Activated CD4-positive, alpha-beta T cell treated with anti-CD3 and anti-CD28 coated beads, Interleukin-2, amount 50 U/mL, for 24 hours (primary cell): ENCODE measurements at places on chromosomes 13 and 19.

- no peak for DNase-seq
These were observed 153.5 kb downstream of the DLEU7 start for GRCh38 chr13:50690006-50690405.

GRCh38 chr13:113630296-113630695 is 27.7 kb downstream of the ATP4B start:
- DNase-seq, result no peak

- no peak for DNase-seq
These were observed 52.5 kb upstream of the DOCK9 start for GRCh38 chr13:99030326-99030725.

DNA sequence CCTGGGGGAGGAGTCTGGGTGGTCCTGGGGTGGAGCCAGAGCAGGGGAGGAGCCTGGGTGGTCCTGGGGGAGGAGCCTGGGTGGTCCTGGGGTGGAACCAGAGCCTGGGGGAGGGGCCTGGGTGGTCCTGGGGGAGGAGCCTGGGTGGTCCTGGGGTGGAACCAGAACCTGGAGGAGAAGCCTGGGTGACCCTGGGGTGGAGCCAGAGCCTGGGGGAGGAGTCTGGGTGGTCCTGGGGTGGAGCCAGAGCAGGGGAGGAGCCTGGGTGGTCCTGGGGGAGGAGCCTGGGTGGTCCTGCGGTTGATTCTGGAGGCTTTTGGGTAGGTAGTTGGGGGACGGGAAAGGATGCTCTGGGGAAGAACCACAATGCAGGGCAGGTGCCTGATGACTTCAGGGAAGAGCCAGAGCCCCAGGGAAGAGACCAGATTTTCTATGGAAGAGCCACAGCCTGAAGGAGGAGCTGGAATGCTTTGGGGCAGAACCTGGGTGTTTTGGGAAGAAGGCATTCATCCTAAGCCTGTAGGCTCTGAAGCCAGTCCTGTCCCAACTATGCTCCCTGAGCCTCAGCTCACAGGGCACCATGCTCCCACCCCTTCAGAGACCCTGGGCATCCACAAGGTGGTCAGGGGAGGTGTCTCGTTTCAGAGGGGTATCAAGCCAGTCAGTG is 15.0 kb downstream of the MRPS12 start:
- DNase-seq, result no peak

DNA sequence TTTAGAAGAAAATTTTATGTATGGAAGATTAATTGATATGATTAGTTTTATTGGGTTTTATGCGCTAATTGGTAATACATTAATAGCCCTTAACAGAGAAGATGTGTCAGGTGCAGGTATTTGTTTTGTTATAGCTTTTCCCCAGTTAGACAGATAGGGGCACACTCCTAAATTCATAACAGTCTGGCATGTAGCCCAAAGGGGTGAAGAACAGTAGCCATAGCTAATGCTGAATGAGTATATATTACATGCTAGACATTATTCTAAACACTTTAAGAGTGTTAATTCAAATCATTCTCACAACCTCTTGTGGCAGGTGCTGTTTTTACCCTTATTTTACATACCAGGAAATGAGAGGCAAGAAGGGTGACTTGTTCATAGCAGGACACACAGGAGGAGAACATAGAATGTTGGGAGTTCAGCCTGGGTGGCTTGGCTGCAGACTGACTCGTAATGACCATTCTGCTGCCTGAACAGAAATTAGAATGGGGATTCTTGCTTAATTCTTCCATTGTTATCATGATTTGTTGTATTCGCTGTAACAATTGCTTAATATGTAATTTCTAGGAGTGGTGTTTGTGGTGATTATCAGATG is 20.1 kb downstream of the PCCA start:
- no peak for DNase-seq

- DNase-seq, result no peak
These were observed 9.0 kb upstream of the TOMM40 start for GRCh38 chr19:44882063-44882462.

DNA sequence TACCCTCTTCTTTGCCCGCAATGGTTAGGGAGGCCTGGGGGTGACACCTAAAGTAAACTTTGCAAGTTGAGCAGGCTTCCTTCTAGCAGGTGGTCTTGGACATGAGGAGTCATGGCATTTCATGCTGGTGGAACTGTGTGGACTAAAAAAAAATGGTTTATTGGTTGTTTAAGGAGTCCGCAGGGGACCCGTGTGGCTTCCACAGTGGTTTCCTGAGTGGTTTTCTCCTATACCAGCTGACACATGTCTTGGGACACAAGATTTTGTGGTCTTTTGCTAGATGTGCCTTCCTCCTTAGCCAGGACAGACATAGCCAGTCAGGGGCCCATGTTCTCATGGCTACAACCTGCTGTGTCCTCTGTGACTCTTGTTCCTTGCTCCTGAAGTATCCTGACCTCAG is 1.5 kb downstream of the ZNF543 start:
- DNase-seq, result no peak

DNA sequence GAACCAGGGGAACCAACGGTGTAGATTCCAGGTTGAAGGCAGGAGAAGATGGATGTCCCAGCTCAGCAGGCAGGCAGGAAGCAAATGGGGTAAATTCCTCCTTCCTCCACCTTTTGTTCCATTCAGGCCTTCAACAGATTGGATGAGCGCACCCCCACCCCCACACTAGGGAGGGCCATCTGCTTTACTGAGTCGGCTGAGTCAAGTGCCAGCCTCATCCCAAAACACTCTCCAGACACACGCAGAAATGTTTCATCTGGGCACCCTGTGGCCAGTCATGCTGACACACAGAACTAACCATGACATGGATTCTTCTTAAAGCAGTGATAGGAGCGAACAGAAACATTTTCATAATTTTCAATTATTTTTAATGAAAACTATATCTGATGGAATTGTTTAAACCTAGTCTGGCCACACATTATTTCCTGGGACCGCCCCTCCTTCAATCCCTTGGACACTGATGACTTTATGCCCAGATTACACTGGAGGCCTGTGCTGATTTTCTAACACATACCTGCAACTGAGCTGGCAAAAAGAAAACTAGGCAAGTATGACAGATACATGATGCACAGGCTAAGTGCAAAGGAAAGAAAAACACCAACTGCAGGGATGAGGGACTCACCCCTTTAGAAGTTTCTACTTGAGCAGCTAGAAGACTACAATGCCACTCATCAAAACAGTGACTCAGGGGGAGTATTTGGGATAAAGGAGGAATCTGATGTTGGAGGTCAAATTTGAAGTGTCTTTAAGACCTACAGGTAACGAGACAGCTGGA is 154.2 kb downstream of the TNFRSF19 start:
- DNase-seq, result no peak

GRCh38 chr13:77583581-77583980 is 48.1 kb downstream of the SCEL start:
- no peak for DNase-seq

GRCh38 chr13:105037110-105037509 is 1498.4 kb downstream of the EFNB2 start:
- DNase-seq, result no peak

- DNase-seq, result no peak
These were observed 6.5 kb upstream of the KCTD4 start for GRCh38 chr13:45207319-45207718.

- no peak for DNase-seq
These were observed 61.3 kb downstream of the COL4A2 start for GRCh38 chr13:110368408-110368807.

DNA sequence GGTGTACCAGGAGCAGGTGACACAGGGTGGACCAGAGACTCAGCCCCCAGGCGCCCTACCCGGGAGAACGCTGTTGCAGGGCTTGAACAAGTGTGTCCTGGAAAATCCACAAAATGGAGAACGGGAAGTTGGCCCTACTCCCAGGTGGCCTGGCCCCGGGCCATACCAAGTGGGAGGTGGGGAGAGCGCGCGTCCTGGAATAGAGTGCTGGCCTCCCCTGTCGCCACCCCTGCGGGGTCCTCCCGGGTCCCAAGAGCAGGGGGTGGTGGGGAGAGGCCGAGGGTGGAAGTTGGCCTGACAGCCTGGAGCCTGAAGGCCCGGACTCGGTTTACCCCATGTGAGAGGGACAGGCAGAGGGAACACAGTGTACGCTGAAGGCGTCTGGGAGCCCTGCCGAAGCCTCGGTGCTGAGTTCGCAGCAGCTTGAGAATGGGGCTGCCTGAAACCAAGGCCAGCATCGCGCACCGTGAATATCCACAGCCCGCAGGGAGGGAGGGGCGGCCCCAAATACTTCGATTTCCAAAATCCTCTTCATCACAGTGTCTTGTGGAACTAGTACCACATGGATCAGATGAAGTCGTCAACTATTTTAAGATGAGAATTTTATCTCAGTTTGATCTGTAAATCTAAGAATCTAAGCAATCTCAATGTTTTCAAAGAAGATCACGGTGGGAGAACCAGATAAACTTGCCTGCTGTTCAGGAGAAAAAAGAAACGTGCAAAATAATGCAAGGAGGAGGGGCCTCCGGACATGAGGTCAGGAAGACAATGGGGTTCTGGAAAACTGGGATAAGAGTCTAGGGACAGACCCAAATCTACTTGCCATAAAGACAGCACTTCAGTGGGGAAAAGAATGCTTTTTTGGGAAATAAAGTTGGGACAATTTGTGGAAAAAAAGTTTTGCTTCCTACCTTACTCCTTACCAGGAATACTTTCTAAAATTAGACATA is 10.4 kb upstream of the KLF16 start:
- no peak for DNase-seq

GRCh38 chr19:12664406-12665280 is 1.9 kb downstream of the MAN2B1 start:
- DNase-seq, result no peak

DNA sequence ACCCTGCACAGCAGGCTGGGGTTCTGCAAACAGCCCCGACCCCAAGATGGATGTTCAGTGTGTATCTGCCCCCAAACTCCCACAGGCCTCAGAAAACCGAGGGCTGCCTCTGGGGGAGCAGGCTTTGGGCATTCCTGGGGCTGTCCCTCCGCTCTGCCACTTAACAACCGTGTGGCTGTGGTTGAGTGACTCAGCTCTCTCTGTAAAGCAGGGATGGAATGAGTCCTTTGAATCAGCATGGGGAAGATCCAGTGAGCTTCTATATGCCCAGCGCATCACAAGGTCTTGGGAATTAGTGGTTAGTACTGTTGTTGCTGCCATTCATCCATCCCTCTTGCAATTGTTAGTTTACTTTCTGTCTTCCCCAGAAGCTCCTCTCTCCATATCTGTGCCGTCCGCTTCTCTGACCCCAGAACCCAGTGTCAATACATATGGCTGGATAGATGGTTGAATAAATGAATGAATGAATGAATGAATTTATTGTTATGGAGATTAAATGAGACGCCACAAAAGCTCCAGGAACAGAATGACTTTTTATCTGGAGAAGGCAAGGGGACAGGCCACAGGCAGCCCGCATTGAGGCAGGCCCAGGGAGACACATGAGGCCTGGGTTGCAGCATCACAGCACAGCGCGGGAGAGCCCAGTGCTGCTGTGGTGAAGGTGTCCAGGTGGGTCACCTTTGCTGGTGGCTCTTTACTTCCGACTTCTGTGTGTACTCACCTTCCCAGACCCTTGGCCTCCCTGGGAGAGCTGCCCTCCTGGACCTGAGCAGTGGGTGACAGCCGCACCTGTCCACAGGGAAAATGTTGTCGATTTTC is 89.2 kb downstream of the RGCC start:
- no peak for DNase-seq

- no peak for DNase-seq
These were observed 23.1 kb downstream of the KLF2 start for GRCh38 chr19:16347706-16348105.

DNA sequence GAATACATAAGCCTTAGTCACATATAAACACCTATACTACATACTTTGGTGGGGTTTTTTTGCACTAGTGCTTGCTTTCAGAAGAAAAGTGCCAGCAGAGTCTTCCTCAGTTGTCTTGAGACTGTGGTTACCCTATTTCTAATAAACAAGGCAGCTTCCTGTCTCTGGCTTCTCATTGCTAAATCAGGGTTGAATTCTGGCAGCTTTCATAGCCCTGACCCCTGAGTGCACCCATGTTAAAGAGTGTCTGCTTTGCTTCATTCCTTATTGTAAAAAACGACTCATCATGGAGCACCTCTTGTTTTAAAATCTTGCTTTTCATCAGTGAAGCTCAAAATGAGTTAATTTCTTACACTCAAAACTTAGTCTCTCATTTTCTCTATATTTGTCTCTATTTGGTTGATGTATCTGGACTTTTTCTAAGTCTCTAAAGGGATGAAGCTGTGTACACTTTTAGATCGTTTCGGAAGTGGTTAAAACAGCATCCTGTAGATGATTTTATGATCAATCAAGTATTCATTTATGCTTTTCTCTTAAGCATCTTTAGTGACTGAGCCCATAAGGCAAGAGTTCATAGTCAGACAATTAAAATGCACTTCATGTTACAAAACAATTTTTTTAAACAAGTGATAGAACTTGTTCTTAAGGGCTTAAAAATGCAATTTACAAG is 72.1 kb downstream of the KLF12 start:
- DNase-seq, result no peak

GRCh38 chr13:84934911-84935310 is 864.3 kb downstream of the SLITRK6 start:
- DNase-seq, result no peak

DNA sequence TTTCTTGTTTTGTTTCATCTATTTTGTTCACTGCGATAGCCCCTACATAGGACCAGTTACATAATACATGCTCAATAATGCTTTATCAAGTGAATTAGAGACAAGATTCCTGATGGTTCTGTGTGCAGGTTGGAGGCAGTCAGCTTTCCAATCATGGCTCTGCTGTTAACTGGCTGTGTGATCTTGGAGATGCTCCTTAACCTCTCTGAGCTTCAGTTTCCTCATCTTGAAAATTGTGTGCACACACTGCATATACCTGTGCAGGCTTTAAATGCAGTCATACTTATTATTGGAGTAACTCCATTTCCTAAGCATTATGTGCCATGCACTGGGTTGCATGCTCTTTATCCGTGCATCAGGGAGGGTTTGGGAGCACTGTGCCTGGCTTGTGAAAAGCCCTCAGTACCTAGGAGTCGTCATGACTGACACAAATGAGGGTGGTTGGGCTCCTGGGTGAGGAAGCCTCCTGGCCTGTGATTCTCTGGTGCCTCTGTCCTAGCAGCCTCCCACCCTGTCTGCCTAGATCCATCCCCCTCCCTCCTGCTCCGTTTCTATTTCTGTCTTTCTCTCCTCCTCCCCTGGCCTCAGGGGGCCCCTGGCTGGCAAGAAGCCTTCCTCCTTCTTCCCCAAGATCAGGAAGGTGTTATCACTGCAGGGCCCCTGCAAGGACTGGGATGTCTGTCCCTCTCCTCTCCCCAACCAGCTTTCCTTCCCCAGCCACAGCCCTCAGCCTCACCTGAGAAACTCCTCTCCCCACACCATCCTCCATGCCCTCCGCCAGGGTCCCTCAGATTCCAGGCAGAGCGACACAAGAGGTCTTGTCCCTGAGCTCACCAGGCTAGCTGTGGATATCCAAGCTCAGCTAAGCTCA is 8.7 kb downstream of the IFNL1 start:
- no peak for DNase-seq
